Activated CD4-positive, alpha-beta T cell treated with anti-CD3 and anti-CD28 coated beads, Interleukin-2, amount 50 U/mL, for 24 hours (primary cell): ENCODE measurements at places on chromosomes 16 and 17.

DNA sequence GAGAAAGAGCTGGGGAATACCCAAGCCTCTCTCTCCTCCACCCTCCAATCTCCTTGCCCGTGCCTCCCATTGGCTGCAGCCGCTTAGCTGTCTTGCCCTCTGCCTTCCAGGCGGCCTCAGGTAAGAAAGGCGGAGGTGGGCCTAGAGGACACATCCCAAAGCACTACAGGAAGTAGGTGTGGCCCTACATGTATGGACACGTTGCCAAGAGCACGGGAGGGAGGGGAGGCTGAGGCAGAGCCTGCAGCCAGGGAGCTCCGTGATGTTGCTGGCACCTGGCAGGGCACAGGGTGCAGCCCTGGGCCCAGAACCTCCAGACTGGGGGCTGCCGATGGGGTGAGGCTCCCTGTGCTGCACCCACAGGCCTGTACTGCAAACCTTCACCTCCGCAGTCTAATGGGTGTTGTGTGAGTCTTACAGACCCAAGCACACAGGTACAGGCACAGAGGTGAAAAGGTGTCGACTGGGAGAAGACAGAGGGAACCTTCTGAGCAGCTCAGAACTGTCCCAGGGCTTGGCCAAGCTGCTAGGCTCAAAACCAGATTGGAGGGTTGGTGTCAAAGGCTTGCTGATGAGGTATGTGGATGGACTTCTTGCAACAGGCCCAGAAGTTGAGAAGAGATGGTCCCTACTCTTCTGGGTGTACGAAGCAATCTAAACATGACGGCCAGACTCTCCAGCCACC, 23.5 kb upstream of the FOXK2 start:
- no peak for DNase-seq

DNA sequence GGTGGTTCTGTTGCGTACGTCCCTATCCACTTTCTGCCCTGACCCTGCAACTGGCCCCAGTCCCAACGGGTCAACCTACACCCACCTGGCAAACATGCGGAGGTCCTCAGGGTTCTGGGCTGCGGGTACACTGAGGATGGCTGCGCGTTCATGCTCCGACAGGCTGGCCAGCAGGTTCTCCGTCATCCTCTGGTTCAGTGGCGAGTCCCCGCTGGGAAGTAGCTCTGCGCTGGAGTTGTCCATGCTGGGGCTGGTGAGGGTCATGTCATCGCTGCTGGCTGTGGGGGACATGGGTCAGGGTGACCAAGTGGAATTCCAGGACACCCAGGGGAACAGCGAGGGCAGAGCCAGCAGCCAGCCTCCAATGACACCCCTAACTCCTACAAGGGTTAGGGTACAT, 10.6 kb downstream of the MPG start:
- no peak for DNase-seq

DNA sequence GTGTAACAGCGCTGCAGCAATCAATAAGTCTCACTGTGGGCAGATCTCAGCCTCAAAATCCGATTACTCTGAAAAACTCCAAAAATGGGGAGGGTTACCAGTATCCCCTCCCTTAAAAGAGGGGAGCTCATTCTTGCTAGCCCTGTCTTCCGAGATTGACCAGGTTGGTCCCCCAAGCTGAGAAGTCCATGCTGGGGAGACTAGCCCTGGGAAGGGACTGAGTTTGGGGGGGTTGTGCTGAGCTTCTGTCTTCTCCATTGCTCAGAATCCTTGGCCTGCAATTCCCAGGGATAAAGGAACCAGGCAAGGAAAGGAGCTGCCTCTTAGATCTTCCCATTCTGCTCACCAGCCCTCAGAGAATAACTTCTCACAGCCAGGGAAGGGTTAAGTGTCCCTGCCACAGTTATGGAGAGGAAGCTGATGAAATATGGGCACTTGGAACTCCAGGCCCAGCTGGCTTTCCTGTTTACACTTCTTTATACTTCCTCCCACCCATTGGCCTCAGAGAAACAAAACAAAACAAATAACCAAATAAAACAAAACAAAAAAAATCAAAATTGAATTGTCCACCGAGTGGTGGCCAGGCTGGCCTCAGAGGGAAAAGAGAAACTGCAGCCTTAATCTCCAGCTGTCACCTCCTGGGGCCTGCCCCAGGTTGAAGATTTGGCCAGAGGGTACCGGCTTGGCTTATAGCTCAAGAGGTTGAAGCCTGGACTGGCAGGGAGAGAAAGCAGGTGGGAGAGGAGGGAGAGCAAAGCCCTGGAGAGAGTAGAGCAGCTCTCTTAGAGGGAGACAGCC, 2.6 kb downstream of the HOXB3 start:
- no peak for DNase-seq

GRCh38 chr16:20484726-20485125, 33.4 kb downstream of the ACSM2A start:
- DNase-seq, result no peak

DNA sequence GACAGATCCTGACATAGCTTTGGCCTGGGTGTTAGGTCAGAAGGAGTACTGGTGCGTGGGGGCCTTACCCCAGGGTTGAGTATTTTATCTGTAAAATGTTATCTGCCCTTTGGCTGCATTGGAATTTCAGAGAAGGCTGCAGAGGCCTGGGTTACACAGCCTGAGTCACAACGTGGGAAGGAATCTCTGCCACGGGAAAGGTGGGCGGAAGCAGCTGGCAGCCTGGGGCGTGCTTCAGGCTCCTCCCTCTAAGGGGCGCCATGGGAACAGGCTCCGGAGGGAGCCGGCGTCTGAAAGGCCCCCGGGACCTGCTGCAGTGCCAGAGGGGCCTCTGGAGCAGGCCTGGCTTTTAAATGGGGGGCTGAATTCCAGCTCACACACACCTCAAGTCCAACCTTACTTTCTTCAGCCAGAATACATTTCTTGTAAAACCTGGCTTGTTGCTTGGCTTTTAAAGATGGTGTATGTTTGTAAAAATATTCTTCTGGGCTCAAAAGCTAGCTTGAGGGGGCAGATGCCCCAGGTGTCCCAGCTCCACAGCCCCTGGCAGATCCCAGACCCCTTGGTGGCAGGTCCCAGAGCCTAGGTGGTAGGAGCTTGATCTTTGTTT, 142.2 kb downstream of the RAB11FIP4 start:
- no peak for DNase-seq

DNA sequence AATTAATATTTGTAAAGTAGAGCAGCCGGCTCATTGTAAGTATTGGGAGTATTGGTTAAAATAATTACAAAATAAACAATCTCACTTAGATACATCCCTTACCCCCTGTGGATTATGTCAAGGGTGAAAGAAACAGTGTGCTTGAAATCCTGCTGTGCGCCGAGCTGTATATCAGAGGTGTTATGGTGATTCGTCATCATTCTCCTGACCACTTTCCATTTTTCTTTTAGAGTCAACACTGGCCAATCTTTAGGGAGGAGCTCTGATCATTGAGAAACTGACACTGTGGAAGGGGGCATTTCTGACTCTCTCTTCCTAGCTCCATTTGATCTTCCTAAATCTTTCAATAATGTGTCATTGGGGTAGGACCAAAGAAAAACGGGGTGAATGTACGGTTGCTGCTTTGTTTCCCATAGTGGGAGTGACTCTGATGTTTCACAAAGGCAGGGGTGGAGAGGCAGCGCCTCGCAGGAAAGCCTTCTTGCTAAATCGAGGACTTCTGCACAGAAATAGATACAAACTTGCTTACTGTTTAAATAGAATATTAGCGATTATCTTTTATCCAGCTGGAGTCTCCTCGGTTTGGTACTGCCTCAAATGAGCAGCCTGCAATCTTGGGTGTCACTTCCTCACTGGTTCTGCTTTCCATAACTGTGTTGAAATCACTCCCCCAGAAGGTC, 123.4 kb downstream of the PRKCB start:
- DNase-seq, result no peak

DNA sequence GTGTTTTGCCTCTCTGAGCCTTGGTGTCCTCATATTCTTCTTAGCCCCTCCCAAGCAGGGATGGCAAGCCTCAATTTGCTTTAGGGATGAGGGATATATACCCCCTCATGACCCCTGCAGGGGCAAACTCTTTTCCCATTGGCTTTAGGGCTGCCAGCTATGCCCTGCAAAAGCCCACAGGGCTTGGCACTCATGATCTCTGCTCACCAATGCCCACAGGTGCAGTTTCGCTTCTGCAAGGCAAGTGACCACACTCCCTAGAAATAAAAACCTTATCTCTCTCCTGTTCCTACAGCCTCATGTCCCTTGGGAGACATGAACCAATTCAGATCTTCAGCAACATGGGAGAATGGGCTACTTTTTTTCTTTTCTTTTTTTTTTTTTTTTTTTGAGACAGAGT, 8.8 kb downstream of the BEAN1 start:
- DNase-seq, result no peak

- peak; percentile 37 for DNase-seq
These were observed 390 bp downstream of the MNT start for GRCh38 chr17:2400474-2400866.
